ENCODE measurements at places on chromosomes 2 and 18.

GRCh38 chr2:140658760-140659692 is 1471.8 kb downstream of the LRP1B start:
- DNase-seq: no peak

- DNase-seq: no peak
Measured at GRCh38 chr2:175404839-175405238, 223.3 kb upstream of the ATP5MC3 start.

- no peak for DNase-seq
Measured at GRCh38 chr2:212494418-212495020, 44.1 kb downstream of the ERBB4 start.

GRCh38 chr2:215571689-215572088 is 135.8 kb upstream of the FN1 start:
- DNase-seq: no peak

DNA sequence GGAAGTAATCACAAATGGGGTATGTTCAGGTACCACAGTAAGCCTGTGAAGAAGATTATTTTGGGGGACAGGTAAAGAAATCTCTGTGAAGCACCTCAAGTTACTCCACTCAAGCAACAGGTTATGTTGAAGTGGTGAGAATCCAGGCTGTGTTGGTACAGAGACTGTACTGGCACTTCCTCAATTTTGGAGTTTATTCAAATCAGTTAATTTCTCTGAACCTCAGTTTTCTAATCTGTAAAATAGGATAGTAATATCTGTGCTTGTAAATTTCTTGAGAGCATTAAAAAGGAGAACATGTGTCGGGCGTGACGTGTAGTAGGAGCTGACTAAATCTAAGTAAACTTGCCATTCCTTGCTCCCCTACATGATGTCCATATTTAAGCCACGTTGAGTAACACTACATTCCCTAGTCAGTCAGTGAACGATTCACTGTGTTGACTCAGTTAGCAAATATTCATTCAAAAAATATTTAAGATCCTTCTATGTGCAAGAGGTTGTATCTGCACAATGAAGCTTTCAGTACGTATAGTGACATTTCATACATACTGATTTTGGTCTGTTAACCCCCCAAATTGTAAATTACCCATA is 504.2 kb downstream of the ZEB2 start:
- no peak for DNase-seq

GRCh38 chr2:128805237-128805636 is 486.6 kb upstream of the HS6ST1 start:
- no peak for DNase-seq

DNA sequence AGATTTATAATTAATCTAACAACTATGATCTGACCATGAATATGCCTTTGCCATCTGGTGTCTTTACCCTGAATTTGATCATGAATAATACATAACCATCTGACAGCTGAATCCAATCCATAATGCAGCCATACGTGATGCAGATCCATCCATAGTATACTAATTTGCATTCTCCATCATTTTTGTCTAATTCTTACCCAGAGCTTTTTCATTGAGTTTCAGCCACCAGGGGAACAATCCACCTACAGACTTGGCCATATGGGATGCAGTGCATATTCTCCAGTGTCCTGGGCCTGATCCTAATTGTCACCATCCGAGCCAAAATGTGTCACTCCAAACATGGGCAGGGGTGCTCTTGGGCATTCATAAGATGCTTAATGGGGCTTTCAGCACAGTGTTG is 227.2 kb upstream of the CRIM1 start:
- no peak for DNase-seq

DNA sequence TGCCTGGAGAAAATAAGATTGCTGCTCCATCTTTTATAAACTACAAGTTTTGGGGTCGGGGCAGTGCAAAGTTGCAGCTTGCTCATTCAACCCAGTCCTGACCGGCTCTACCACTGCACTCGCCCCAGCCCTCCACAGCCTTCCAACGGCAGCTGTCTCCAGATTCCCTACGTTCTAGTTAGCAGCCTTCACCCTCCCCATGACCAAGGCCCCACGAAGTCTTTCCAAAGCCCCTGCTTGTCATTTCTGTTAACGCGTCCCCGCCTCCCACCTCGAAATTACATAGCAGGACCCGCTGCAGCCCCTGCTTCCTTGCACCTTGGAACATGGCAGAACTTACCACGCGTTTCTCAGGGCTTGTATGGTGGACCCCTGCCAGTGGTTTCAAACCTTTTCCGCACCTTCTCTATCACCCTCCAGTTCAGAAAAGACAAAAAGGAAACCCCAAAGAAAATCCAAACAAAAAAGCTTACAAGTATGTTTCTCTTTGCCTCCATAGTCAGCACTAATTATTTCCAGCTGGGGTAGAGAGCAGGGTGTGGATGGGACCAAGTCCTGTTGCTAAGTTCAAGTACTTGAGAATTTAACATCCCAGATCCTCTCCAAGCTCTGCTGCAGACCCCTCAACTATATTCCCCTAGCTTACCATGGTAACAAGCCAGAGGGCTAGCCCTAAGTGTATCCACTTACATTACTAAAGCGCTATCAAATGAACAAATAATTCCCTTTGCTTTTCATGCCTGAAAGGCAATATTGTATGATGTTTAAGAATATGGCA is 161.5 kb downstream of the TGIF1 start:
- no peak for DNase-seq

DNA sequence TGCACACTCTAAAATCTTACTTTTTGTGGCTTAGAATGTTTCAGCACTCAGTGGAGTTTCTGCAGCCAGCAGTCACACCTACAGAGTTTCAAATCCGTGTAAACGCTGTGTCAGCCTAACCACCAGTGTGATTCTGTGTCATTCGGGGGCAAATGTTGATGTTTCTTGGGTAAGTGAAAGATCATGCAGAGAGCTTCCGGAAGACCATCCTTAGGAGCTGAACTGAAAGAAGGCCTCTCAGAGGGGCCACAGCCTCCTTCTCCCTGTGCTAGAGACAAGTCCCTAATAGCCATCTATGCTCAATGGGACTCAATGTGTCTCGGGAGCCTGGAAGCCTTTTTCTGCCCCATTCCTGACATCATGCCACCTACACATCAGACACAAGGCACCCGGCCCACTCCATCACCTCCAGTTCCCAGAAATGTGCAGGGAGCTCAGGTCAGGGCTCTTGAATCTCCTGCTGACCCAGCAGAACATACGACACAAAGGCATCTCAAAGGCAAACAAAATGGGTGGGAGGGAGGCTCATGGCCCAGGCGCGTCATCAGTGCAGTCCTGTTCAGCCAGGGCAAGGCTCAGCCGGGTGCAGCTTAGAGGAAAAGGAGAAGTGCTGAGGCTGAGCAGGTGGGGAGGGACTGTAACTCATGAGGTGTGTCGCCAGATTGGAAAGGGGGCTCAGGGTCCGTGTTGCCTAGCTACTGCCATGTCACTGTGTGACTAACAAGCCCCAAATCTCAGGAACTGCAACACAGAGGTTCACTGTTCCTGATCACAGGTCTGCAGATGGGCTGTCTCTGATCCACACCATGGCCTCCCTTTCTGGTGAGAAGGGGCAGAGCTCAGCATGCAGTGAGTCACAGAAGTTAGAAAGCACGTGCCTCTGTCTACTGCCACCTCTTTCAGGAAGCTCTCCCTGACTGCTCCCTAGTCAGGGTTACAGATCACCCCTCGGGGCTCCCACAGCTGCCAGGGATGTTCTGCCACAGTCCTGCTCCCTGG is 82.0 kb downstream of the SMAD7 start:
- no peak for DNase-seq

GRCh38 chr2:205701509-205701908 is 19.2 kb downstream of the NRP2 start:
- DNase-seq: no peak

GRCh38 chr2:70767079-70767698 is 811 bp downstream of the ADD2 start:
- no peak for DNase-seq

DNA sequence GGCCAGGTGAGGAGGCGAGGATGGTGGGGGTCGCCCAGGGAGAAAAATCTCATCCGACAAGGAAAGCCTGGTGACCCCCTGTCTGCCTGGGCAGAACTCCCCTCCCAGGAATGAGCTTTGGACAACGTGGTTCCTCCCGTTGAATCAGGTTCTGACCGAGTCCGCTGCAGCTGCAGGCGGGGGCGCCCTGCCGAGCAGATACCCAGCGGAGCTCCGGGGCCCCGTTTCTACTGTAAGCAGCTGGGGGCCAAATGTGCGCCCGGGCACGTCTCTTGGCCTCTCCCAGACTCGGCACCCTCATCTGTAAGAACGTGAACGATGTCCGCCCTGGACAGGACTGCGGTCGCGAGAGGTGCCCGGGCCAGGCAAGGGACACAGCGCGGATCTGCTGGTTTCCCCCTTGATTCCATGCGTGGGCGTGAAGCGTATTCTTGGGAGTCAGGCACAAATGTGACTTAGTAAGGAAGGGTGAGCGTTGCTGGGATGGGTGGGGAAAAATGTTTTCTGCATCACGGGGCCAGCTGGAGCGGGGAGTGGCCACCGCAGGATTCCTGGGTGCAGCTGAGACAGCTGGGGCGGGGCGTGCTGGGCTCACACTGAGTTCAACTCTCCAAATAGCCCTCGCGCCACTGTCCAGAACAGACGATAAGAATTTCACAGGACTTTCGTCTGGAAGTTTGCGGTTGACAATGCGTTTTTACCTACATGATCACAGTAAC is 20.2 kb upstream of the TUBB6 start:
- peak; percentile 76 for DNase-seq

GRCh38 chr2:171287611-171288010 is 126.9 kb upstream of the TLK1 start:
- DNase-seq: no peak

DNA sequence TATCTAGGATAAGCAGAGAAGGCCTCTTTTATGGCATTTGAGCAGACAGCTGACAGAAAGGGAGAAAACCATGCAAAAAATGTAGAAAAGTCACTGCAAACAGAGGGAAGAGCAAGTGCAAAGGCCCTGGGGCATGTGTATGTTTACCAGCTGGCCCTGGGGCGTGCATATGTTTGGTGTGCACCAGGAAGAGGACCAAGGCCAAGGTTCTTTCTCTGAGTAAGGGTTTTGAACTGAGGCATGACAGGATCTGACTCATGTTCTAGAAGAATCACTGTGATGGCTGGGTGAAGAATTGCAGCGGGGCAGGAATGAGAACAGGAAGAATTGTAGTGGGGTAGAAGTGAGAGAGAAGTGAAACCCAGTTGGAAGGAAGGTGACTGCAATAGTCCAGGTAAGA is 69.6 kb downstream of the STEAP3 start:
- DNase-seq: no peak

- no peak for DNase-seq
Measured at GRCh38 chr2:158120664-158121641, 19.3 kb downstream of the UPP2 start.
